ENCODE measurements at places on chromosomes 5 and 9.

DNA sequence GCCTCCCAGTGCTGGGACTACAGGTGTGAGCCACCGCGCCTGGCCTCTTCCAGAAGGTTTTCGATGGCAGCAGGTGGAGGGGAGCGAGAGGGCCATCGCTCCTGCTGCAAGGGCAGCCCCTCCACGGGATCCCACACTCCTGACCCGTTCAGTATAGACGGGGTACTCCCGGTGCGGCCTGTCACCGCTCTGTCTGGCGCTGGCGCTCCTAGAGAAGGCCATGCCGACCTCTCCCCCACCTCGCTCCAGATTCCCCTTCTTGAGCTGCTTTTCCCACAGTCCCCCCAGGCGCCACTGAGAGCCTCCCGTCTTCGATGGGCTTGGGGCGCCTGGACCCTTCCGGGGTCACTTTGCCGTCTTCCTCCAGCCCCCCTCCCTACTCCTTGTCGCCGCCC, 4.3 kb upstream of the SQSTM1 start:
- no peak for DNase-seq

DNA sequence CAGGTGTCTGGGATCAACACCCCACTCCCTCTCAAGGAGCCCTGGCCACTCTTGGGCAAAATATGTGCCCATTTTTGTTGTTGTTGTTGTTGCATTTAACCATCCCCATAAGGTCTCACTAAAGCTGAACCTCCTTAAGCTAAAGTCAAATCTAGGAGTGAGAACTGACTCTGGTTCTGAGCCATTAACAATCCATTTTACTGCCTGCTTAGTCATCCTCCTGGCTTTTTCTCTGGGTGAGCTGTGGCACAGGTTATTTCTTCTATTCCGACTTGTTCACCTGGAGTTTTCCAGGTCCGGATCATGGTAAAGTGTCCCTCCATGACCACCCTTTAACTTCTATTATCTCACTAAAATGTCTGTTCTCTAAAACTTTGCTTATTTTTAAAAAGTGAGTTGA, 85.2 kb downstream of the CAMK4 start:
- DNase-seq = no peak

DNA sequence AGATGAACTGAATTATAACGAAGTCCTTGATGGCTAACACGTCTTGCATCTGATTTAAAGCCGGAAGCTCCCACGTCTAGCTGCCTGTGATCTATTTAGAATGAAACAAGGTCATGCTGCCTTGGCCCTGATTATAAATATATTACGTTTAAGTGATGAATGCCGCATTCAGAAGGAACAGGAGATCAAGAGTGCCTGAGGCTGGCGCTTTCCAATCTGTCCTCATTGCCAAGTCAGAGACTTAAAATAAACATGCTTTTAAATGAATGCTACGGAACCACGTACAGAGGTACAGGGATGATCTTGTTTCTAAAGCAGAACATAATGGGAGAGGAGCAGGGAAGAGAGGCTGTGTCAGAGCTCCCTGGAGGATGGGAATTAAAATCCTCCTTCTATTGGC, 292.8 kb downstream of the TLE1 start:
- DNase-seq = no peak

DNA sequence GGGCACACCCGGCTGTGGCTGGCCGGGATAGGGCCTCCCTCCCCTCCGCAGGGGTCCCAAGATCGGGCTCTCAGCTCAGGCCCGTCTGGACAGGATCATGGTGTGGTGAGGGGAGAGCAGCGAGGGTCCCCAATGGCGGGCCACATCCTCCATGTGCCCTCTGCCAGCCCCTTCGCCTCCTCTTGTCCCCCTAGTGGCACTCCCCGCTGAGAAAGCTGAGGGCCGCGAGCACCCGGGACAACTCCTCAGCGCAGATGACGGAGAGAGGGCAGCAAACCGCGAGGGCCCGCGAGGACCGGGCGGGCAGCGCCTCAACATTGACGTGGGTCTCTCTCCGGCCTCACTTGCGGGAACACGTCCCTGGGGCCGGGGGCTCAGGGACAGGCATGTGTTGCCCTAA, 24.6 kb downstream of the NKD2 start:
- DNase-seq = no peak

GRCh38 chr5:76732405-76733048, 16.6 kb downstream of the F2R start:
- DNase-seq = no peak

GRCh38 chr5:84450617-84451414, 66.1 kb upstream of the EDIL3 start:
- DNase-seq = no peak

GRCh38 chr9:18941060-18941740, 91.8 kb downstream of the SAXO1 start:
- DNase-seq = no peak

DNA sequence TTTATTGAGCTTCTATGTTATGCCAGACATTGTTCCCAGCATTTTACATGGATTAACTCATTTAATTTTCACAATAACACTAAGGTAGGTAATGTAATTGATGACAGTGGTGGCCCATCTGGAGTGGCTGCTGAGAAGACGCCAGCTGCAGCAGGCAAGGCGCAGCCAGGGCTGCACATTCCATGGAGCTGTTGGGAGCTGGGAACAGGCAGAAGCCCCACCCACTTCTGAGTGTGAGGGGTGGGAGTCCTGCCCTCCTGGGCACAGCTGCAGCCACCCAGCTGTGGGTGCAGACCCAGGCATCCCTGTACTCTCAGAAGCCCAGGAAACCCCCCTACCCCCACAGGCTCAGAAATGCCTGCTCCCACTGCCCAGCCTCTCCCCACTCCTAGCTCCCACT, 183.3 kb downstream of the DEPDC1B start:
- DNase-seq = no peak

DNA sequence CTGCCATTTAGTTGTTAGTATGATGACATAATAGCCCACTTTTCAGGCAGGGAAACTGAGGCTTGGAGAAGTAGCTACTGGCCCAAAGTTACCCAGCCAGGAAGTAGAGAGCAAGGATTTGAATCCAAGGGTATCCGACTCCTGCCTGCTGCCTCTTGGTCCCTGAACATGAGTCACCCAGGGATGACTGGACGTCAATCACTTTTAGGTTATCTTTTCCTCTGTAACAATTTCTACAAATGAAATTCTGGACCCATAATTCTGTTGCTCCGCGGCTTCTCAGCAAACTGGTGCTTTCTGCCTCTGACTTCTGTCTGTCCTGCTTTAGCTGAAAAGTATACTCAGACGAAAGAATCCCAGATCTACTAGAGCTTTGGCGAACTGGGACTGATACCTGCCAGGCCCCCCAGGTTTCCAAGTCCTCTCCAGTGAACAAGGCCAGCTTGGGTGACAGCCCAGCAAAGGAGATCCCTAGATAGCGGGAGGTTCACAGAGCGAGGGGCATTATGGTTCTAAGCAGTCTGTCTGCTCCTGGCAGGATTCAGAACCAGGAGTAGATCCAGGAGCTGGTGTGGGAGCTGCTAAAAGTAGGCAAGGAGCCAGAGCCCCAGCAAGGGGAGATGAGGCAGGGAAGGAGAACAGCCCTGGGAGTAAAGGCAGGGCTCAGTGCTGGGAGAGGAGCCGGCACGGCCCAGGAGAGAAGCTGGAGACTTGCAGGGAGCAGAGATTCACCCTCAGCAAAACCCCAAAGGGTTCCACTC, 20.6 kb downstream of the OLFML2A start:
- DNase-seq = no peak

- no peak for DNase-seq
Observed at GRCh38 chr9:27558307-27558706, 15.0 kb downstream of the C9orf72 start.

GRCh38 chr9:21081451-21081850, 3.7 kb upstream of the IFNB1 start:
- DNase-seq = no peak

DNA sequence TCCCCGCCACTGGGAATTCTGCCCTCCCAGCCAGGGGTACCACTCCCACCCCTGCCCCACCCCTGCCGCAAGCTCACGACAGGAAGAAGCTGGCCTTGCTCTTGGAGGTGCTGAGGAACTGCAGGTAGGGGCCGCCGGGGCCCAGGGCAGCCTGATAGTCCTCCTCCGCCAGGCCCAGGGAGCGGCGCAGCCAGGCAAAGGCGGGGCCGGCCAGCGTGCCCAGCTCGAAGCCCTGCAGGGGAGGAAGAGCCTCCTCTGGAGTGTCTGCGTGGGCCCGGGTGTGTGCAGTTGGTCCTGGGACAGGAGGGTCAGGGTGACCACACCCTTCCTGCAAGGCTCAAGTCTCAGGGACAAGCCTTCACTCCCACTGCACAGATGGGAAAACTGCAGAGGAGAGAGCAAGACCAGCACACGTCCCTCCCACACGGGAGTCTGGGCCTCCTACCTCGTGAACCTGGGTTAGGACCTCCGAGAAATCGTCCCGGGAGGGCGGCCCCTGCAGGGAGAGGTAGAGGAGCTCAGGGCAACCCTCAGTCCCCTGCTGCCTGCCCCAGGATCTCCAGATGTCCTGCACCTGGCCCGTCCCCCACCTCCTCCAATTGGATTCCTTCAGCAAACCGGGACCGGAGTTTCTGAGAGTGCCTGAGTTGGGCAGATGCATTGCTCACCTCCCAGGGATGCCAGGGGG, 2.4 kb downstream of the PIP5KL1 start:
- no peak for DNase-seq

- DNase-seq = no peak
Observed at GRCh38 chr9:19703702-19704101, 85.1 kb downstream of the SLC24A2 start.

GRCh38 chr9:2857564-2858198, 13.8 kb upstream of the PUM3 start:
- peak; percentile 34 for DNase-seq

DNA sequence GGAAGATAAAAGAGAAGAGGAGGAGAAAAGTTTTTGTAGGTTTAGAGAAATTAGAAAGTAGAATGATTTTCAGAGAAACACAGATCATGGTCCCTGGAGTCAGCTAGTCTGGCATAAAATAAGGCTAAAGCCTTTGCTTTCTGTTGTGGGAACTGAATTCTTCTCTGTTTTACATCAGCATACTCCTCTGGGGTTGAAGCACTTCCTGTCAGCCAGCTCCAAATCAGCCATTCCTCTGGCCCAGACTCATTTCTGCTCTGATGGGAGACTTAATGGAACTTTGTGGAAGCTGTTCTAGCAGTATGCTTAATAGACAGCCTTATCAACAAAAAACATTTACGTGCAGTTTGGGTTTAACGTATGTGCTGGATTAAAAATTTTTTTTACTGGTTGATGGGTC, 143.2 kb downstream of the HMHB1 start:
- DNase-seq = no peak

- DNase-seq = no peak
Observed at GRCh38 chr5:122844910-122845228, 544 bp upstream of the SNX24 start.

GRCh38 chr9:108845507-108845906, 10.3 kb downstream of the ACTL7B start:
- no peak for DNase-seq

DNA sequence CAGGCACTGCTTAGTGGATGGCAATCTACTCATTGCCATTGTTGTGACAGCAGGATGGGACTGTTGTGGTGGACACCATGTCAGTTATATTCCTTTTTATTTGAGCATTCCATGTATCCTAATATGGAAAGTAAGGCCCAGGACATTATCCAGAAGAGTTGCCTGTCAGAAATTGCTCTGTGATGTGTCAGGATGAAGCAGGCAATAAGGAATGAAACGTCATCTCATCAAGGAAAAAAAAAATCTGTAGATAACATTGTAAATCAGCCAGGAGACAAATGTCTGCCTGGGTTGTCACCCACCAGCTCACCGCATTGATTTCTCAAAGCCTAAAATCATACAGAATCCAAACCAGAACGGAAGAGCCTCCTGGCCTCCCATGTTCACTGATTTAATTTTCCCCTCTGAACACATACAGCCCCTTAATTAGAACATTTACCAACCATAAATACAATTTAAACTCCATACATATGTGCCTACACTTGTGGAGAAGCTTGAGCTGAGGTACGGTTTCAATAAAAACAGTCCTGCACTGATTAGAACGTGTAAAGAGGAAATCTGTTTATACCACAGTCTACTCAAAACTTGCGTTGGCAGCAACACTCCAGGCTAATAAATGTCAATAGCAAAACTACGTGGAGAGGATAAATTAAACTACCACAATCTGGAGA, 73.9 kb downstream of the FOXD1 start:
- no peak for DNase-seq

- no peak for DNase-seq
Observed at GRCh38 chr9:116550696-116551436, 136.2 kb upstream of the TRIM32 start.

DNA sequence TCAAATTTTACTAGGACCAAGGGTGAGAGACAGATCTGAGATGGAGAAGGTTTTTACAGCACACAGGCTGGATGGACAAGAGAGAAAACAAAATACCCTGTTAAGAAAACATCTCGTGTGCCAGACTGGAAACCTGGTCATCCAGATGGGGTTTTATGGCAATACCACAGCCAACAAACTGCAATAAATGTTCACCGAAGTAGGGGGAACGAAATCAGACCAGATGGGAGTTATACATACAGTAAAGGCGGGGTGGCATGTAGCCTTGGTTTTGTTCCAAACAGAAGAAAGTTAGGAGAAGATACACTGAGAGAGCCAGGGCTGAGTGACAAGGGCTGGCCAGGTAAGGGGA, 63.3 kb downstream of the DCP2 start:
- DNase-seq = no peak

GRCh38 chr9:37405350-37405749, 17.1 kb upstream of the GRHPR start:
- no peak for DNase-seq

DNA sequence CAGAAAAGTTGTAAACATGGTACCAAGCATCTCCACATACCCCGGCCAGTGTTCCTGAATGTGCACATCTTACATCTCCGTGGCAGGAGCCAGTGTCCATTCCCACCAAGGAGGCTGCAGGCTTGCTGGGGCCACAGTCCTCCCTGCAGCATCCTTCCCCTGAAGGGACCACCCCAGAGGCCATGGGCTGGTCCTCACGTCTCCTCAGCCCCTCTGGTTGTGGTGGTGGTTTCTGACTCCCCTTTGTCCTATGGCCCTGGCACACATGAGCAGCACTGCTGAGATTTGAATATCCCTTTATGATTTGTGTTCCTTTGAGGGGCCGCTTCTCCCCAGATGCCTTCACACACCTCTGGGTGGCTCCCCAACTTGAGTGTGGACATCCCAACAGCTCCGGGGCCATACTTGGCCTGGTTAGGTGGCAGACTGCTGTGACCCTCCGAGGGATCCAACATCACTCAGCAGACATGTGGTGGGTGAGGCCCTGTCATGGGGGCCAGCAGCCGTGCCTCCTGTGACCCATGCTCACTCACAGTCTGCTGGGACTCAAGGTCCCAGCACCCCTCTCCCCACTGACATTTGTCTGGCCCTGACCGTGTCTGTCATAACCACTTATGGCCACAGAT, 14.3 kb downstream of the PHF2 start:
- DNase-seq = no peak

DNA sequence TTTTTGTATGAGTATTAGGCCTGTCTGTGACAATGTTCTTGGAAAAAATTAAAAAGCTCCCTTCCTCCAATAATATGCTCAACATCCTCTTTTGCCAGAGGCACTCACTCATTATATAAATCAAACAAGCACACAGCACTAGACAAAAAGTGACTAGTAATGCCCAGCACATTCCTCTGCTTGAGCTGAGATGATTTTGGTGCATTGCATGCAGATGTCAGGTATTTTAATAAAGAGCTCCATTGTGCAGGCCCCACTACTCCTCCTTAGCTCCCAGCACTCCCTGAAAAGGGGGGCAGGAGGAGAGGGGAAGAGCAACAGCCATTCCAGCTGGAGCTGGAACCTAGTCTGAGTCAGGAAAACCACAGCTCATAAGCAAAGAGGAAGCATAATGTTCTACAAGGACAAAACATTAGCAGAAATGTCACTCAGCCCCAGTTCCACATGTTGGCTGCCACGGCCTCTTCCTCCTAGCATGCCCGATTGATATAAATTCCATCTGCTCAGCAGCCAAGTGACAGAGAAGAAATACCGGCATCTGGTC, 348.5 kb downstream of the BNC2 start:
- DNase-seq = no peak

Data from NCI-H187 treated with DMSO at 0.1 percent for 48 hours (cell line).